Mesendoderm (in vitro differentiated cells): ENCODE measurements at places on chromosomes 1 and 21.

GRCh38 chr1:180274221-180274620 is 44.2 kb downstream of the LHX4 start:
- no peak for DNase-seq

DNA sequence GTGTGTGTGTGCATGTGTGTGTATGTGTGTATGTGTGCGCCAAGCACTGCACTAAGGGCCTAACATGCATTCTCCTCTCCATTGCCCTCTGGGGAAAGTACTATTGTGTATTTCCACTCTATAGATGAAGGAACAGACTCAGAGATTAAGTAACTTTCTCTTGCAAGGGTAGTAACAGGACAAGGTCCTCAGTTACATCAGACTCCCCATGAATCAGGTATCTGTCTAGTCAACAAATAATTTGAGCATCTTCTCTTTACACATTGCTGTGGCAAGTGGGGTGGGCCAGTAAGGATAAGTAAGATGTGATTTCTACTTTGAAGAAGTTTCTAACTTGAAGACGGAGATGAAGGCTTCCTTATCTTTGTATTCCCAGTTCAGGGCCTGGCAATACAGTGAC is 5.0 kb upstream of the HTR1D start:
- no peak for DNase-seq

DNA sequence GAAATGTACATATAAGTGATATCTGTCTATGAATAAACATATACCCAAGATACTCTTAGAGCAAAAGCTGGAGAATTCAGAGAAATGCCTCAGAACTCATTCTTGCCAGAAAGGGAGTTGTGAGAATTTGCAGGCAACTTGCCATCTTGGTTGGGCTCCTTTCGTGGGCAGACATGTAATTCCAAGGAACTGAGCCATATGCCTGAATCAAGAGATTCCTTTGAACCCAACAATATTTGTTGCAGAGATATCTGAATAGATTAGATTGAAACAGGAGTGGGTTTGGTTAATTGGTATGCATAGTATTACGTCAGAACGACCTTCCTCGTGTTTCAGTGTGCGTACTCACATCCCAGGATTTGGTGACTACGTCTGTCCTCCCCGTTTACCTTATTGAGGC is 67.0 kb downstream of the TGFB2 start:
- DNase-seq, result no peak

- no peak for DNase-seq
These were observed 14.9 kb upstream of the SSBP3 start for GRCh38 chr1:54421101-54421504.

DNA sequence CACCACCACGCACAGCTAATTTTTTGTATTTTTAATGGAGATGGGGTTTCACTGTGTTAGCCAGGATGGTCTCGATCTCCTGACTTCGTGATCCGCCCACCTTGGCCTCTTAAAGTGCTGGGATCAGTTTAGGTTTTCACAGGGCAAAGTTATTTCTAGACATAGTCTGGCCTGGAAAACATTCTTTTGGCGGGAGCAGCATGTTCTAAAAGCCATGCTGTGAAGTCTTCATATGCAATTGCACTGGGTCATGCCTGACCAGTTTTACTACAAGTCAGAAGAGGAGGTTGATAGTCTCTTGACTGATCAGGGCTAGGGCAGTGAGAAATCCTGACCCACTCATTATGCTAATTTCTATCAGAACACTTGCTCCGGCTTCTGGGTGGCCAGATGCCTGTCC is 131.6 kb upstream of the POU3F1 start:
- no peak for DNase-seq

DNA sequence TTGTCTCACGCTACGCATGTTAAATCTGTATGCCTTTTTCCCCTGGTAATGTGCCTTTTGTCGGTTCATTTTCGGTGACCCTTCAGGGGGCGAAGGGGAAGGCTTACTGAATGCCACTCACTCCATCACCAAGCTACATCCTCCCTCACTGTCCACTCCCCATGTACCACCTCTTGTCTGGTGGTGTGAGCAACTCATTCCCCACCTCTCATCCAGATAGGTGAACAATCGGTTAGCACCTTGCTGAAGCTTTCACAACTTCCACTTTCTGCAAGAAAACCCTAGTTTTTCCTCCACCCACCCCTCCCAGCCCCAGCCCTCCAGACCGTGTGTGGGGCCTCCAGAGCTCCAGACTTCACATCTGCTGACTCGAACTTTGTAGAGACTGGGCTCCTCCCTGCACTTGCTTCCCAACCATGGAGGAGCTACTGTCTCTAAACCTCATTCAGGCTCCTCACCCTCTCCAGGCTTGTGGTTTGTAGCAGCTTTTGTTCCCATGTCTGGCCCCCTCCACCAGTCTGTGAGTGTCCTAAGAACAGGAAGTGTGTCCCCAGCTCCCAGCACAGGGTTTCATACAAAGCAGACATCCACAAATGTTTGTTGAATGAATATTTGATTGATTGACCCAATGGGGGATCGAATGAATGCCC is 48.4 kb upstream of the RUNX3 start:
- no peak for DNase-seq

DNA sequence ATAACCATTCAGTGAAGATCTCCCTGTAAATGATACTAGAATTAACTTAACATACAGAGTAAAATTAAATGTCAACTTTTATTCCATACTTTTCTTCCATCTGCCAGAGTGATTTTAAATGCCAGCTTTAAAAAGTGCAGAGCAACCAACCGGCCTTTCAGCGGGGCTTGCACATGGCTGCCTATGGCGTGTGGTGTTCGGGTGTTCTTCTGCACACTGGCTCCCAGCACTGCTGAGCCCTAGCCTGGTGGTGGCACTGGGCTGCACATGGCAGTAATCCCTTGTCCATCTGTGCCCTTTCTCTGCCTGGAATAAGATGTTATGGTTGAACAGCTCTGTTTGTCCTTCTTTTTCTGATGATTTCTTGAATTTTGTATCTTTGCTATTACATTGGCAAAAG is 156.3 kb downstream of the SNX7 start:
- DNase-seq, result no peak

GRCh38 chr1:13628218-13628617 is 44.6 kb downstream of the PDPN start:
- DNase-seq, result no peak

DNA sequence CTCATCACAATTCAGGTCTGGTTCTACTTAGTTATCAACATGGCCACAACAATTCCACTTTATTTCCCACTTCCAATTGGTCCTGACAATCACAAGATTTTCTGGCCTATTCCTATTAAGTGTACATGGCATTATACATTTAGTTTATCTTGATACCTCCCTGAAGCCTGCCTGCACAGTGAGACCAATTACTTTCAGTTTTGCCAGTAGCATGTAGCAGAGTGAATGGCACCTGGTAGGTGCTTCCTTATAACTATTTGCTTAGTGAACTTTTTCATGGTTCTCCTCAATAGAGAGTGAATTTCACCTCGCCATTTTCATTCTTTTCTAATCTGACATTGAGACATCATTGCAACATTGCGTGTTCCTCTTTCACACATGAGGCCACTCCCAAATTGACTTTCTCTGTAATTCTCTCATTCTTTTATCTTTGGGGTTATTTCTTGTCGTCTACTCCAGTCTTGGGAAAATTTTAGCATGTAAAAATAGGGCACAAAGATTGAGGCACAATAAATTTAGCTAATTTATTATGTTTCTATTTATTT is 124.3 kb downstream of the DISC1 start:
- DNase-seq, result no peak
